Activated gamma-delta T cell (primary cell): ENCODE measurements at places on chromosomes 12 and 14.

- no peak for DNase-seq
Measured at GRCh38 chr12:4918950-4919660, 9.4 kb downstream of the KCNA1 start.

GRCh38 chr14:87644689-87645088, 348.3 kb downstream of the GALC start:
- DNase-seq, result no peak

DNA sequence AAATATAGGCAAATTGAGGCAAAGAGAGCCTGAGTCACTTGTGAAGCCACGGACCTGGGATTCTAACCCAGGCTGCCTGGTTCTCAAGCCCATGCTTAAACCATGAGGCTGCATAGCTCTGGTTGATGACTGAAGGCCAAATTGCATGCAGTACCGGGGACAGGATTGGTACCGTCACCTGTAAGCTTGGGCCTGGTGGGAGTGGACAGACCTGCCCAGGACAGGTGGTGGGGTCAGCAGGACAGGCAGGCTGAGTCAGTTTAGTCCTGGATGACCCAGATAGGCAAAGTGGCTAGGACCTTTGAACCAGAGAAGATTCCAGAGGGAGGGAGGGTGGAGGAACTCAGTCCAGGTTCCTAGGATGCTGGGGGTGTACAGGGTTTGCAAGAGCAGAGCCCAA, 25.8 kb downstream of the RIN3 start:
- DNase-seq, result no peak

DNA sequence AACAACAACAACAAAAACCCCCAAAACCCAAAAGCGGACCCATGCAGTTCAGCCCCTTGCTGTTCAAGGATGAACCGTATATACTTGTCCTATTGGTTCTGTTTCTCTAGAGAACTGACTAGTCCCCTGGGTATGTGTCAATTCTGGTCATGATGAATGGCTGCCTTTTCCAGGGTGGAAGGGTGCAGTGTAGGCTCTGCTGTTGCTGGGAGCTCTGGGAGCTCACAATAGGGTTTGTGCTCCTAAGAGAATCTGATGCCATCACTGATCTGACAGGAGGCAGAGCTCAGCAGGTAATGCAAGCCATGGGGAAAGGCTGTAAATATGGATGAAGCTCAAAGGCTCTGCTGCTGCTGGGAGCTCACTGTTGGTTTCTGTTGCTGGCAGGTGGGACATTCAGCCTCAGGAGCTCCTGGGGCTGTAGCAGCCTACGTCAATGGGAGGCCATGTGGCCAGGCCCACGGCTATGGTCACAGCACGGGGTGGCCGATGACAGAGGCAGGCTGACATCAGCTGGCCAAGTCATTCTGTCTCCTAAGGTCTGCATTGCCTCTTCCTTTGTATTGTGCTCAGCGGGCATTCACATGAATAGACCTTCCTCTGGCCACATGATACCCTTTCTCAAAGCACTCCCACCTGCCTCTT, 37.9 kb downstream of the DLK1 start:
- DNase-seq, result no peak

DNA sequence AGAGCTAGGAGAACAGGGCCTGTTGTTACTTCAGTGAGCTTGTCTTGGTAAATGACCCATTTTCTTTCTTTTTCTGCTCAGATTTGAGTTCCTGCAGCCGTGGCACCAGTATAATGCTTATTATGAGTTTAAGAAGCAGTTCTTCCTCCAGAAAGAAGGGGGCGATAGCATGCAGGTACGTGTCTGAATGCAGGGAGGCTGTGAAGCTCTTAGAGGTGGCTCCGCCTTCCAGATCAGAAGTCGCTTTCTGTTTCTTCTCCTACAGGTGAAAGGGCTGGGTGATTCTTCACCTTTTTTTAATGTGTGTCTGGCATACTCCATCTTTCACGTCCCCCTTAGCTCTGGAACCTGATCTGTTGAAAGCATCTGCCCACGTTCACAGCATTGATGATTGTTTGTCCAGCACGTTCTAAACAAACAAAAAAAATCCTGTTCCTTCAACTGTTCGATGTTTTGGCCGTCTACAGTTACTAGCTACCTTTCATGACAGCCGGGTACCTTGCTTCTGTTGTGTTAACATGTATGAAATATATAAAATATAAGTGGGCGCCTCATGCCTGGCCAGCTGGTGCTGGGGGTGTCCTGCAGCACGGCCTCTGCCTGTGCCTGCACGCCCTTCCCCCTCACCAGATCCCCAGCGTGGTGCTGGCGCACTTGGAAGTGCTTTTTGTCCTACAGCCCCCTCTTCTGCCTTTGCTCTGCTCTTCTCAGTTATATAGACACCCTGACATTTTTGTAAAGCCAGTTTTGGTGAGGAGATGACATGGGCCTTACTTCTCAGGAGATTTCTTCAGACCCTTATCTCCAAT, 44.6 kb downstream of the SFSWAP start:
- no peak for DNase-seq

- DNase-seq, result no peak
Measured at GRCh38 chr14:31781578-31781977, 220.4 kb downstream of the NUBPL start.

DNA sequence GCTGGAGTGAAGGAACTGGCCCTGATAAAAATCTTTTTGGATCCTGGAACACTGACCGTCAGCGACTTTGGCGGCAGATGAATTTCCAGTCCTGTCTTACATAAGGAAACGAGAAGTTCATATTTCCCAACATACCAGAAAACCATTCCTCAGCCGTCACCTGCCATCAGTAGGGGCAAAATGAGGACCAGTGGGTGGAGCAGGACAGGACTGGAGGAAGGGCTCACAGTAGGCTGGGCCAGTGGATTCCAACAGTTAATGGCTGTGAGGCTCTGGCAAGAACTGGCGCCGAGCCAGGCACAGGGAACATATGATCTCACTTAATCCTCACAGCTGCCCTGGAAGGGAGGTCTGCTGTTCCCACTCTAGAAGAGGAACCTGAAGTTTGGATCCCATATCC, 67.2 kb upstream of the FAM181A start:
- no peak for DNase-seq

GRCh38 chr14:99541677-99542470, 60.7 kb downstream of the CCNK start:
- no peak for DNase-seq

GRCh38 chr12:47967461-47968321, 4.3 kb downstream of the TMEM106C start:
- no peak for DNase-seq
